ENCODE measurements at places on chromosomes 1 and 21.

DNA sequence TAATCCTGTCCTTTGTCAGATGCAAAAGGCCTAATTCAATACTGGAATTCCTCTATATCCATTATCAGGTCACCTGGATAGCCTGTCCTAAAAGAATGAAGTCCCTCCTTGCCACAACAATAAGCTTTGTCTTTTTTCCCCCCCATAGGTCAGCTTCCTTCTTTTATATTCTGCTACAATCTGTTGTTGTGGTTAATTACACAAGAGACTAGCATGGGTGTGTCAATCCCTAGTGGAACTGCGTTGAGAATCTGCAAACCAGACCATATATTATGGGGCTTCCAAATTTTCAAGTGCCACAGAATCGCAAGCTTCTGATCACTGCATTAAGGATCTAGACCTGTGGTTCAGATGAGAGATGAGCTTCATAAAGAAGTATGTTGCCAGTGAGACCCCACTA, 349.6 kb downstream of the SMYD3 start:
- no peak for DNase-seq

GRCh38 chr1:222818171-222818570, 3.3 kb downstream of the DISP1 start:
- DNase-seq, result no peak

- no peak for DNase-seq
Observed at GRCh38 chr1:41313661-41314131, 47.5 kb upstream of the FOXO6 start.

GRCh38 chr1:61518670-61519400, 206.1 kb downstream of the TM2D1 start:
- DNase-seq, result no peak

- DNase-seq, result no peak
Observed at GRCh38 chr1:25064465-25065240, 134.6 kb upstream of the RUNX3 start.

DNA sequence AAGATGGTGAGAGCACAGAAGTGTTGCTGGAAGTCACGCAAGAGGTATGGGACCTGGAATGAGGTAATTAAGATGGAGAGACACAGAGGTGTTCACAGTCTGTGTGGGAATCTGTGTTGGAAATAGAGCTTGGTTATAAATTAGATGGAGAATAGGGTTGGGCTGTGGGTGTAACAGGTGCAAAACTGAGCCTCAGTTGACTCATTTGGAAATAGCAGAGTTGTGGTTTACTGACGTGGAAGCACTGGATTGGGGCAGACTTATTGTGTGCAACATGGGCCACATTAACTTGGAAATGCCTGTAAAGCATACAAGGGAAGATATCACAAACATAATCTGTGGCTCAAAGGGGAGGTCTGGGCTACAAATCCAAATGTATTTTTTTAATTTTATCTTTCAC, 13.0 kb downstream of the CAMSAP2 start:
- DNase-seq, result no peak

DNA sequence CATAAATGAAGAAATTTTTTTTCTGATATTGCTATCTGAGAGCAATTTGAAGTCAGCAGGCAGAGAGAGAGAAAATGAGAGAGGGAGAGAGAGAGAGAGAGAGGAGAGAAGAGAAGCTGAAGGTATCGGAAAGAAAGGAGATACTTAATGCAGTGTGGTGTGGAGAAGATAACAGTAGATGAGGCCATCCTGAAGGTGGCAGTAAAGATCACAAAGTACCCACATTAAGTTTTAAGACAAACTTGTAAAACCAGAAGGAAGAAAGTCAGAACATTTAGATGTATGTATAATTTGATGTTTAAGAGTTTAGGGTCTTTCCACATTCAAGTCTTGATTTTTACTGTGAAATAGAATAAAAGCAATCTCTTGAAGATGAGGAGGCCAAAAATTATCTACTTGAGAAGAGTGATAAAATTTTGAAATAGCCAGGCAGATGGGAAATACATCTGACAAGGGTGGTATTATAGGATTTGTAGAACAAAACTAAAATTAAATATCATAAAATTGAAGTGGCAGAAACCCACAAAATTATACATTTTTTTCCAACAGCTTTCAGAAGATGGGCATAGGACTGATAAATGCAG, 1753.4 kb downstream of the MRPL39 start:
- DNase-seq, result peak; percentile 30

DNA sequence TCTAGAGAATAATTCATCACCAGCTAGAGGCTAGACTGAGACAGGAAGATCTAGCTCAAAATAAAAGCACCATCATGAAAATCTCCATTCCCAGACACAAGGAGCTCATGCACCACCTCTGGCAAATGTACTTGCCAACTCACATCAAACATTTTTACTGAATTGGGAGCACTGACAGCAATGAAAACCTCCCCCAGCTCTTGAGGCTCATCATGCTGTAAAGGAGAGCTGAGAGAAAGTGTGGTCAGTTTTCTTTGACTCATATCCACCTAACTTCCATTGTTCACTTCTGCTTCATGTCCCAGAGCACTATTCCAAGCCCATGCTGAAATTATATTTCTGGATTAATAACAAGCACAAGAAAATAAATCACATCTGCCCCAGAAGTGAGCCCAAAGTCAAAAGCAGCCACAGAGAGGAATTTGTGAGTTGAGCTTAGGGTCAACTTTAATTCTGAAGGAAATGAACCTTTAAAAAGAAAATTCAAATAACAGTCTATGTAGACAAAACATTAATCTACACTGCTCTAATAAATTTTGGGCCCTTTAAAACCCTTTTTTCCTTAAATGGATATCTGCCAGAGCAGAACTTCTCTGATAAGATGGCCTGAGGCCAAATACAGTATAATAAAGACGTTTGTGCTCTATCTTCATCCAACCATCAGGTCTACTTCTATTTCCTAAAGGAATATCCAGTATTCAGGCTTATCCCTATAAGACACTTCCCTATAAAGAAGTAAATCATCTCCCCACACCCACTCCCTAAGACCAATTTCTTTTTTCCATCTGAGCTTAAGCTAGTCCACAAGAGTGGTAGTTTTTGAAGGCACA, 85.9 kb upstream of the ADAM30 start:
- DNase-seq, result peak; percentile 36

- no peak for DNase-seq
Observed at GRCh38 chr1:14298806-14299205, 299.7 kb upstream of the KAZN start.

- DNase-seq, result no peak
Observed at GRCh38 chr1:27133158-27133557, 21.8 kb downstream of the SLC9A1 start.

DNA sequence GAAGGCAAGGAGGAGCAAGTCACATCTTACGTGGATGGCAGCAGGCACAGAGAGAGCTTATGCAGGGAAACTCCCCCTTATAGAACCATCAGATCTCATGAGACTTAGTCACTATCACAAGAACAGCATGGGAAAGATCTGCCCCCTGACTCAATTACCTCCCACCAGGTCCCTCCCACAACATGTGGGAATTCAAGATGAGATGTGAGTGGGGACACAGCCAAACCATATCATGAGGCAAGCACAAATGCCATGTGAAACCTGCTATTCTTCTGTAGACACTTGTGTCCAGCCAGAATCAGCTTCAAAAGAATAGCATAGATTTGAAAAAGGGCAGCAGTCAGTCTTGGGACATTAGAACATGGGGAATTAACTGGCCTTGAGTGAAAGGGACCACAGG, 32.2 kb upstream of the UBE2U start:
- no peak for DNase-seq

GRCh38 chr1:19457607-19458006, 27.7 kb downstream of the CAPZB start:
- no peak for DNase-seq

GRCh38 chr1:38872401-38873026, 634 bp downstream of the MYCBP start:
- DNase-seq, result no peak

DNA sequence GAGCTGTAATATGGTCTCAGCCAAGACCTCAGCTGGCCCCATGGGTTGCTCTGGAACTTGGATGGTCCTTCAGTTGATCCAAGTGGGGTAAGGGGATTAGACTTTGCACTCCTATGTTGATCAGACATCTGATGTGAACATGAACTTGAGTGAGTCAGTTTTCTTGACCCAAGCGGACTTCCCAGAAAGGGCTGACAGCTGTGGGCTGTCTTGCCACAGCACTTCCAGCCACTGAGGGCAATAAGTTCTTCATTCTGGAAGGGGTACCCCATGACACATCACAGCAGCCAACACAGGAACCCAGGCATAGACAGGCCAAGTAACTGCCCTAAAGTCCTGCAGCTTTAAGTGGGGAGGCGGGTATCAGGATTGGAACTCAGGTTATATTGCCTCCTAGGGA, 93.9 kb upstream of the USP24 start:
- DNase-seq, result no peak

- DNase-seq, result peak; percentile 90
Observed at GRCh38 chr21:16534408-16535101, 804.8 kb downstream of the USP25 start.

DNA sequence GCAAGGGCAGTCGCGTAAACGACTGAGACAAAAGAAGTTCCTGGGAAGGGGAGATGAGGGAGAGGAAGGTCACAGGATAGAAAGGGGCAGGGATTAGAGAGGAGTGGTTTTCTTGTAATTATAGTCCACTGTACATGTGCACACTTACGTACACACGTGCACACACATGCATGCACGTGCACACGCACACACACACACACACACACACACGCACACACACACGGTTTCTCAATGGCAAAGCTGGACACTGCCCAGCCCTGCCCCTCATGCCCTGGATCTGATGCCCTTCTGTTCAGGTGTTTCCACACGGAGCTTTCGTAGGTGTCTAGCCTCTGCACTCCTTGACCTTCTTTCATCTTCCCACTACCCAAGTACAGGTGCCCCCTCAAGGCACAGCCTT, 3.9 kb downstream of the OR2B11 start:
- no peak for DNase-seq

GRCh38 chr21:31606081-31606874, 53.2 kb upstream of the SOD1 start:
- DNase-seq, result no peak

DNA sequence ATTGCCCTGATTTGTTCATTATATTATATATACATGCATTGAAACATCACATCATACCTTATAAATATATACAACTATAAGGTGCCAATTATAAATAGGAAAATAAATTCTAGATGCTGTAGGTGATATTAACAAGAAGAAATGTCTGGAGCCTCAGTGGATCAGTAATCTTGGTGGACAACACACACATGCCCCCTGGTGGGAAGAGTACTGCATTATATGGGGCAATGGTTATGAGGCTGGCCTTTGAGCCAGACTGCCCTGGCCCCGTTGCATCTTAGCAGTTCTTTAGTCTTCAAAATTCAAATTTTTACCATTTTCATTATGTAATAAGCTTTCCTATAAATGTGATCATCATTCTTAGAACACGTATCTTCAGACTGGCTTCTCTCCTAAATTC, 335.0 kb upstream of the GREM2 start:
- peak; percentile 8 for DNase-seq

DNA sequence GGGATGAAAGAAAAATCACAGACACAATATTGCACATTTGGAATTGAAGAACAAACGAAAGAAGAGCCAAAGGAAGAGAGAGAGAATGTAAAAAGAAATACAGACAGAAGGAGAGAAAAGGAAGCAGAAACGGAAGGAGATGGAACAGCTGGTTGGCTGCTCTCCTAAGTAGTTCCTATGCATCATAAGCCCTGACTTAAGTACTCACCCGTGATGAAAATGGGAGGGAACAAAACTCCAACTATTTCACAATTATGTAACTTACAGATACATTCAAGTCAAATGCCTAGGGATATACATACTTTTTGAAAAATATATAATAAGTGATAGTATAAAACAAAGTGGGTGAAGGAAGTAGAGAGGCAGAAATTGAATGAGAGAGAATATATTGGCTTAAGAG, 88.5 kb downstream of the TTLL7 start:
- DNase-seq, result no peak

GRCh38 chr1:98088381-98088780, 167.5 kb upstream of the DPYD start:
- no peak for DNase-seq

DNA sequence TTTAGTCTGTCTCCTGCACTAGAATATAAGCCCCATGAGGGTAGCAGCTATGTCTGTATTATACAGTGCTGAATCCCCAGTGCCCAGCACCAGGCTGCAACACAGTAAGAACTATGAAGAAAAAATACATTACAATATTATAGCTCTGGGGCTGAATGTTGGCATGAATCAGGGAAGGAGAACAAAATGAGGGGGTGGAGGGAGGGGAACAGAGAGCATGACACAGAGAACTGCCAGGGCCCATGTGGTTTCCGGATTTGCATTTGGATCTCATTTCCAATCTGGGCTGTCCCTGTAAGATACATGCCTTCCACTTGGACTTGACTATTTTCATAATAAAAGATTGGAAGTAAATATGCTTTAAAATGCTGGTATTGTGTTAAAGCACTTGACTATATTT, 35.8 kb downstream of the C1orf198 start:
- DNase-seq, result no peak

GRCh38 chr1:40044110-40044509, 3.6 kb downstream of the CAP1 start:
- no peak for DNase-seq

DNA sequence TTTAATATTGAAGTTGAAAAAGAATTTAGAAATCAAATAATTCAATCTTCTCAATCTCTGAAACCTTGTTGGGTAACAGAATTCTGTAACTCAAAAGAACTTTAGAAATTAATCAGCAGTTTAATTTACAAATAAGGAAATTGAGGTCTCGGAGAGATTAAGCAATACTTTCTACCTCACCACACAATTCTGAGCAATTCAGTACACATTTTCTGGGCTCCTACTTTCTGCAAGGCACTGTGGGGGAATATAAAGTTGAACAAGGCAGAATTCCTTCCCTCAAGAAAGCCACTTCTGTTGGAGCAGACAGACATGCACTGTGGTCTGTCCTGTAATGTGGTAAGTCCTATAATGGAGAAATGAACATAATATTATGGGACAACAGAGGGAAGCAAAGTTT, 47.7 kb downstream of the MEF2D start:
- DNase-seq, result no peak

- no peak for DNase-seq
Observed at GRCh38 chr1:1037366-1038327, 17.7 kb downstream of the AGRN start.

GRCh38 chr1:95286479-95286878, 52.5 kb downstream of the RWDD3 start:
- DNase-seq, result no peak

DNA sequence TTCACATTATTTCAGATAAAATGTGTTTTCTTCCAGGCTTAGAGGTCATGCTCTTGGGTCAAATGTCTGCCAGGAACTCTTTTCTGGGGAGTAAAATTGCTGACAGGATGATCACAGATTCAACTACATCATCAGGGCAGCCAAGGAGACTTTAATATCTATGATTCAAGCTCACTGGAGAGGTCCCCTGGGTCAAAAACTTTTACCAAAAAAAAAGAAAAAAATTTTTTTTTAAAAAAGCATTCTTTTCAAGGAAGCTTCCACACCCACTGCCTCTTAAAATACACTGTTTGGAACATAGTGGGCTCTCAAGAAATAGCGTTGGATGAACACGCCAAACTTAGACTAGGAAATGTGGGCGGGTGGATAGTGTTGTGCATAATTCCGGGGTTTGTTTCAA, 81.3 kb downstream of the TIAM1 start:
- peak; percentile 29 for DNase-seq
